Stimulated activated naive B cell treated with anti-CD40 and anti-IgM and Interleukin-4, amounts not matched to agents 10 μg/mL and 1 μg/mL and 100 μg/mL, for 72 hours (primary cell): ENCODE measurements at places on chromosomes 1 and 21.
A peak's percentile ranks its signal among the peaks of the same experiment; 100 is the strongest.

- H3K27me3 ChIP-seq = no peaks in the 10 kb centered on the region
- no peak for DNase-seq
- peaks cover 4% of the 10 kb centered on the region for H3K36me3 ChIP-seq
- H3K4me1 ChIP-seq = no peaks in the 10 kb centered on the region
- H3K27ac ChIP-seq = no peak overlapping the region
Observed at GRCh38 chr1:93783876-93784275, 95.1 kb downstream of the DNTTIP2 start.

DNA sequence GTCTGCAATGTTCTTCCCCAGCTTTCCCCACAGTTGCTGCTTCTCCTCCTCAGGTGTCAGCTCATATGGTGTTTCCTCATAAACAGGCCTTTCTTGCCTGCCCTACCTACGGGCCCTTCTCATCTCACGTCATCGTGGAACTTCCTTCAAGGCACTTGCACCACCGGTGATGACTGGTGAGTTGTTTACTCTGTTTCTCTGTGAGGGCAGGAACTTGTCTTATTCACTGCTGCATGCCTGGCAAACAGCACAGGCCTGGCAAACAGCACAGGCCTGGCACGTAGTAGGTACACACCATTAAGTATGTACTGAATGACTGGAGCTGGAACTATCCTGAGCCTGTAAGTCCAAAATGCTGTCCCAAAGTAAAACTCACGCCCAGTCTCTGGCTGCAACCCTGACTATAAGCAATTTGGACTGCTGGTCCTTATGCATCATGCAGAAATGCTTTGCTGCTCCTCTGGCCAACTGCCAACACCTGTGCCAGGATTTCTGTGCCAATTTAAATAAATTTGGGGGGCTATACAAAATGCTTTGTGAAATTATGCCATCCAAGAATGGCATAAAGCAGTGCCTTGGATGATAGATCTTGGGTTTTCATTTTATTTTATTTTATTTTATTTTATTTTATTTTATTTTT lies 25.7 kb downstream of the STK40 start:
- DNase-seq = no peak
- H3K4me3 ChIP-seq = peak overlapping the region; percentile 60
- H3K4me1 ChIP-seq = peaks cover 34% of the 10 kb centered on the region

DNA sequence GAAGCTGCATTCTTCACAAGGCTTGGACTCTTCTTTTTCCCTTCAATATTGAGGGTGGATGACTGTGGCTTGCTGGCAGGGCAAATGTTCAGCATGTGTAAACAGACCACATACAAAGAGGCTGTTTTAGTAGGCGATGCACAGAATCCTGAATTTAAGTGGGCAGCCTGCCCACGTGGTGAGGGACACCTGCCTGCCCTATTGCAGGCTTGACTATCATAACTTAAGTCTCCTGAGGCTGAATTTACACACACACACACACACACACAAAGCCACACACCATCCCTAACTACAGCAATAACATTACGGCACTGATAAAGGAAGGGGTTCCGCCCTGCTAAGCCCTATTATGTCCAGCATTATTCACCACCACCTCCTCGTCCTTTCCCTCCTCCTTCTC lies 15.9 kb downstream of the SYT2 start:
- peaks cover 67% of the 10 kb centered on the region for H3K27me3 ChIP-seq
- H3K36me3 ChIP-seq = no peaks in the 10 kb centered on the region
- H3K4me3 ChIP-seq = no peak overlapping the region
- H3K4me1 ChIP-seq = no peaks in the 10 kb centered on the region
- no peak for DNase-seq

DNA sequence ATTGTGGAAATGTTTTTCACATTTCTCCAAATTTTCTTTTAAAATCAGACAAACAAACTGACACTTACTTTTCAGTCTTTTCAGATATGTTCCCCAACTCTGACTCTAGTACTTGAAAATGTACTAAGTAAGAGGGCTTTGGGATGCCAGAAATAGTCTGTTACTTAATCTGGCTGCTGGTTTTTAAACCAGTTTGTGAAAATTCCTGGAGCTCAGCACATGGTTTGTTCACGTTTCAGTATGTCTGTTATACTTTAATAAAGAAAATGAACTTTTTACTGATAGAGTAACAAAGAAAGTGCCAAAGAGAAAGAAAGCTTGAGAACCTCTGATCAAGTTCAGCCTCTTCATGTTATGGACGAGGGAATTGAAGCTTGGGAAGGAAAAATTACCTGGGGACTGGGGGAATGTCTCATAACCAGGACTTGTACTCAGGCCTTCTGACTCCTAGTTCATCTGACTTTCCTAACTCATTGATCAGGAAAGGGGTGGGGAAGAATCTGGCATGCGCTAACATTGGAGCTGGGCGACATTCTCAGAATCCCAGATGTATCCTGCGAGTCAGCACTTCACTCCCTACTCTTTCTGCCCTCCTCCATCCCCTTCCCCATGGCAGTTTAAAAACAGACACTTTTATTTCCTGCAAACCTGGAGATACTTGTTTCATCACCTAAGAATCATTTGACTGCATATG lies 30.8 kb upstream of the DNAJC6 start:
- no peak overlapping the region for H3K4me3 ChIP-seq
- no peaks in the 10 kb centered on the region for H3K36me3 ChIP-seq
- no peak overlapping the region for H3K27ac ChIP-seq
- no peak for DNase-seq
- no peaks in the 10 kb centered on the region for H3K4me1 ChIP-seq
- H3K27me3 ChIP-seq = peaks cover 22% of the 10 kb centered on the region

DNA sequence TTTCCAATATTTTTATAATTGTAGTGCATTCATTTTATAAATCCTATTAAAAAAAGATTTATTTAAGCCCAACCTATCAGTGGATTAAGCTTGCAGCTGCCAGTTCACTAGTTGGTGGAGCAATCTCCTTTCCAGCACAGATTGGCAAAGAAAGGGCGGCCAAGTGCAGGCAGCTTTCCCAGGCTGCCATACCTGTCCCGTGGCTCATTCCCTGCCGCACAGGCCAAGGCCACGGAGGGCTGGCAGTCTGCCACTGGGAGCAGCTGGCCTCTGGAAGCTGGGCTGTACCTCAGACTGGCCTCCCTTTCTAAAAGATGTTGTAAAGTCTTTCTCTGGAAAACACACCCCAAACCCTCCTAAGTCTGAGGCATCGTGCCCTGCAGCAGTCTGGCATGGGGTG lies 74.2 kb downstream of the SIM2 start:
- no peaks in the 10 kb centered on the region for H3K27me3 ChIP-seq
- no peaks in the 10 kb centered on the region for H3K36me3 ChIP-seq
- H3K27ac ChIP-seq = no peak overlapping the region

DNA sequence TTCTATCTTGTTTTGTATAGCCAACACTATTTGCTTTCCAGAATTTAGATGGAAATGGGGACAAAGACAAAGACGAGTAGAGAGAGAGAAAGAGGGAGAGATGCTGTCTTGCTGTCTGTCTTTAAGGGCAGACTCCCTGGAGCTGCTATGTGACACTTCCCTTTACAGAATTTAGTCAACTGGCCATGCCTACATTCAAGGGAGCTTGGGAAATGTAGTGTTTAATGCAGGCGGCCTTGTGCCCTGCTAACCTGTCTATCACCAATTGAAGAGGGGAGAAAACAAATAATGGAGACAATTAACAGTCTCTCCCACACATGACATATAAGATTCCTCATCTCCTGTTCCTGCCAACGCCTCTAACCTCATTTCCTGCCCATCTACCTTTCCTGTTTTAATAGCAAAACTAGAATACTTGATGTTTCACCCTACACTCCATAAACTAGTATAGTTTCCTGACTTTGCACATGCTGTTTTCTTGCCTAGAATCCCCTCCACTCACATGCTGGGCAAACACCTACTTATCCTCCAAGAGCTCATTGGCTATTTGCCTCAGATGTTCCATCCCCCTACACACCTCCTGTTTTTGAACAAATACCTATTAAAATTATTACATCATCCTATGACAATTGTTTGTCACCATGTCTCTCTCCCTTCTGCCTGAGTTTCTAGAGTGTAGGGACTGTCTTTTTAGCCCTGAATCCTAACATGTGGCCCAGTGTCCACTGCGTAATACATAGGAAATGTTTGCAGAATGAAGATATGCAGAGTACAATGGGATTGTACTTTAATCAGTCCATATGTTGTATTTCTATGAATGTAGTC lies 117.2 kb downstream of the SLC25A24 start:
- H3K27me3 ChIP-seq = no peaks in the 10 kb centered on the region
- H3K36me3 ChIP-seq = no peaks in the 10 kb centered on the region
- H3K27ac ChIP-seq = no peak overlapping the region
- DNase-seq = no peak
- H3K4me3 ChIP-seq = no peak overlapping the region

- H3K36me3 ChIP-seq = no peaks in the 10 kb centered on the region
- H3K4me1 ChIP-seq = no peaks in the 10 kb centered on the region
- no peaks in the 10 kb centered on the region for H3K27me3 ChIP-seq
- no peak for DNase-seq
Observed at GRCh38 chr1:14944471-14944985, 209.0 kb upstream of the TMEM51 start.

DNA sequence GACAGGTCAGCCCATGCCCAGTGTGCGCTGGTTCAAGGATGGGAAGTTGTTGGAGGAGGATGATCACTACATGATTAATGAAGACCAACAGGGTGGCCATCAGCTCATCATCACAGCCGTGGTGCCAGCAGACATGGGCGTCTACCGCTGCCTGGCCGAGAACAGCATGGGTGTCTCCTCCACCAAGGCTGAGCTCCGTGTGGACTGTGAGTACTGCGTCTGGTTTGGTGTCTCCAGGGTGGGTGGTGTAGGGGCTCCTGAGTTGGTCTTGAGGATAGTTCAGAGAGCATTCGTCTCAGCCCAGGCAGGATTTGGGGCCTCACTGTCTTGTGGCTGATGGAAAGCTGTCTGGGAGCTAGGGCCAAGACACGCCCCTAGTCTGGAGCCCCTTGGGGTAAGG lies 83.2 kb downstream of the TRIM11 start:
- DNase-seq = no peak
- H3K4me1 ChIP-seq = no peaks in the 10 kb centered on the region
- no peak overlapping the region for H3K27ac ChIP-seq
- no peaks in the 10 kb centered on the region for H3K27me3 ChIP-seq
- no peak overlapping the region for H3K4me3 ChIP-seq

DNA sequence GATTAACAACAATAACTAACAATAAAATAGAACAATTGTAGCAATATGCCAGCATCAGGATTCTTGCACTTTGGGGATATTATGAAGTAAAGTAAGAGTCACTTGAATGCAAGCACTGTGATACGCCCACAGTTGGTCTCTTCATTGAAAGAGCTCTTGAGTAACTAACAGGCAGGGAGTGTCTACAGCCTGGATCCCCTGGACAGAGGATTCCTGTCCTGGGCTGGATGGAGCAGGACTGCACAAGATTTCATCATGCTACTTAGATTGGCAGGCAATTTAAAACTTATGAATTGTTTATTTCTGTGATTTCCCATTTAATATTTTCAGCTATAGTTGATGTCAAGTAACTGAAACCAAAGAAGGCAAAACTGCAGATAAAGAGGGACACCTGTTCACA lies 13.7 kb upstream of the KRTAP19-5 start:
- no peak overlapping the region for H3K4me3 ChIP-seq
- H3K27me3 ChIP-seq = no peaks in the 10 kb centered on the region
- DNase-seq = no peak

GRCh38 chr1:205306929-205307566 lies 14.5 kb downstream of the NUAK2 start:
- H3K4me1 ChIP-seq = peaks cover 35% of the 10 kb centered on the region
- no peak for DNase-seq
- H3K27me3 ChIP-seq = no peaks in the 10 kb centered on the region

DNA sequence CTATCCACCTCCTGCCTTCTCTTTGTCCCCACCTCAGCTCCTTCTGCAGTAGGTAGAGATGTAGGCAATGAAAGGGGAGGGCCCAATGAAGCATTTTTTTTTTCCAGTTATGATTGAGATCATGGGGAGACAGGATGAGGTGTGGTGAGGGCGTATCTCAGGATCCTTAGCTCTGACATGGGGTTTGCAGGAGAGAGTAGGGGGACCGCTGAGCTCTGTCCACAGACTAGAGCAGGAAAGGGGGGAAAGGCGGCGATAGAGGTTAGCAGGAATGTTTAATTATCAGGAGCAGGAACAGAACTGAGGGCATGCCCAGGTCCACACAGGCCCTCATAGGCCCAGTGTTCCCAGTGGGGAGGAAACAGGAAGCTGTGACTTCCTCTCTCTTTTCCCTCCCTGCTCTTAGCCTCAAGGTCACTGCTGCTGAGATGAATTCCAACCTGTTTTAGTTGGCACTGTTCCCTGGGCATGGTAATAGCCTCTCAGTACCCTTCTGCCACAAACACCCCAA lies 901 bp upstream of the RXFP4 start:
- peaks cover 54% of the 10 kb centered on the region for H3K4me1 ChIP-seq
- H3K27me3 ChIP-seq = no peaks in the 10 kb centered on the region
- peak overlapping the region; percentile 50 for H3K4me3 ChIP-seq
- peaks cover 7% of the 10 kb centered on the region for H3K36me3 ChIP-seq
- no peak for DNase-seq

GRCh38 chr21:22409571-22409970 lies 1411.4 kb downstream of the NCAM2 start:
- no peaks in the 10 kb centered on the region for H3K36me3 ChIP-seq
- H3K4me3 ChIP-seq = no peak overlapping the region
- DNase-seq = no peak

GRCh38 chr1:42439940-42440339 lies 15.9 kb downstream of the ZMYND12 start:
- no peaks in the 10 kb centered on the region for H3K27me3 ChIP-seq
- DNase-seq = no peak
- no peak overlapping the region for H3K4me3 ChIP-seq
- no peaks in the 10 kb centered on the region for H3K4me1 ChIP-seq
- H3K36me3 ChIP-seq = peaks cover 3% of the 10 kb centered on the region

DNA sequence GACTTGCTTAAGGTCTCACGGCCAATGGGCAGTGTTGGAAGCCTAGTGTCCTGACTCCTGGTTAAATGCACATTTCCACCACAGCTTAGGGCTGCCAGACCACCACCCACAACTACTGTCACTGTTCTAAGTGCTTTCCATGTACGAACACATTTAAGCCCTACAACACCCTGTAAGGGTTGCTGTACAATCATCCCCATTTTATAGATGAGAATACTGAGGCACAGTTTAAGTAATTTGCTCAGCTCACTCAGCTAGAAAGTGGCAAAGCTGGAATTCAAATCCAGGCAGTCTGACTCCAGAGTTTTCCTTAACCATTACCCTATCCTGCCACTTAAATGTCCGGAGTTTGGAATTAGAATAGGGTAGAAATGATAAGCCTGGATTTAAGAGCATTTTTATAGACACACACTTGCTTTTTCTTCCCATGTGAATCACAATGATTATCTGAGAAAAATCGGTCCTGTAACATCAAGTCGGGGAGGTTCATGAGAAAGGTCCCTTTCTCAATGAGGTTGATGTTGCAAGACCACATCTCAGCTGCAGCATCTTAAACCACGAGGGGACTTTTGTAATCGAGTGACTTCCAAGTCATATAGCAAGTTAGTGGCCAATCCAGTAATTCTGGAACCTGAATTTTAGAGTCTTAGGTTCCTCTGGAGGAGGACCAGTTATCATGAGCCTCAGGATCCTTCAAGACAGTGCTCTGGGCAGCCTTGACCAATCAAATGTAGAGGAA lies 8.6 kb downstream of the E2F2 start:
- no peak for DNase-seq
- H3K27ac ChIP-seq = peak overlapping the region; percentile 16
- no peaks in the 10 kb centered on the region for H3K27me3 ChIP-seq
- H3K36me3 ChIP-seq = peaks cover 4% of the 10 kb centered on the region

GRCh38 chr1:21239221-21239620 lies 51.0 kb downstream of the ECE1 start:
- H3K36me3 ChIP-seq = peaks cover 65% of the 10 kb centered on the region
- no peak for DNase-seq
- no peak overlapping the region for H3K4me3 ChIP-seq
- H3K27ac ChIP-seq = peak overlapping the region; percentile 31
- peaks cover 7% of the 10 kb centered on the region for H3K4me1 ChIP-seq
